SK-N-DZ (cell line): ENCODE measurements at places on chromosomes 6 and 20.

DNA sequence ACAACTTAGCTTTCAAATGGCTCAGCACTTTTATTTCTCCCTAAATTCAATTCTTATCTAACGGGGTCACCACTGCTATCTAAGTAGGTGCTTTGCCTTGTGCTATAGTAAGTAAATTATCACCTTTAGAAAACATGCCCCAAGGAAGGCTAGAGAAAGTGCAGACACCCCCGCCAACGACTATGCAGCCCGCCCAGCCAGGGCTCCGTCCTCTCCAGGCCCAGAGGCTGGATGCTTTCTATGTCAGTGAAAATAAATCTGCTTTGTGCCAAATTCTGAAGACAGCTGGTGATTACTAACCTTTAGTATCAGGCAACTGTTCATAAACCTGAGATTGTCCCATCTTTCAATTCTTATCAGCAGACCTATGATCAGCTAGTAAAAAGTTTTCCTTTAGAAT is 14.3 kb downstream of the KIAA0319 start:
- DNase-seq, result no peak

GRCh38 chr6:163389354-163389753 is 25.2 kb upstream of the QKI start:
- DNase-seq, result no peak

- DNase-seq, result no peak
Measured at GRCh38 chr20:47680804-47681529, 104.3 kb downstream of the SULF2 start.

- no peak for DNase-seq
Measured at GRCh38 chr6:101454106-101454676, 60.7 kb downstream of the GRIK2 start.

DNA sequence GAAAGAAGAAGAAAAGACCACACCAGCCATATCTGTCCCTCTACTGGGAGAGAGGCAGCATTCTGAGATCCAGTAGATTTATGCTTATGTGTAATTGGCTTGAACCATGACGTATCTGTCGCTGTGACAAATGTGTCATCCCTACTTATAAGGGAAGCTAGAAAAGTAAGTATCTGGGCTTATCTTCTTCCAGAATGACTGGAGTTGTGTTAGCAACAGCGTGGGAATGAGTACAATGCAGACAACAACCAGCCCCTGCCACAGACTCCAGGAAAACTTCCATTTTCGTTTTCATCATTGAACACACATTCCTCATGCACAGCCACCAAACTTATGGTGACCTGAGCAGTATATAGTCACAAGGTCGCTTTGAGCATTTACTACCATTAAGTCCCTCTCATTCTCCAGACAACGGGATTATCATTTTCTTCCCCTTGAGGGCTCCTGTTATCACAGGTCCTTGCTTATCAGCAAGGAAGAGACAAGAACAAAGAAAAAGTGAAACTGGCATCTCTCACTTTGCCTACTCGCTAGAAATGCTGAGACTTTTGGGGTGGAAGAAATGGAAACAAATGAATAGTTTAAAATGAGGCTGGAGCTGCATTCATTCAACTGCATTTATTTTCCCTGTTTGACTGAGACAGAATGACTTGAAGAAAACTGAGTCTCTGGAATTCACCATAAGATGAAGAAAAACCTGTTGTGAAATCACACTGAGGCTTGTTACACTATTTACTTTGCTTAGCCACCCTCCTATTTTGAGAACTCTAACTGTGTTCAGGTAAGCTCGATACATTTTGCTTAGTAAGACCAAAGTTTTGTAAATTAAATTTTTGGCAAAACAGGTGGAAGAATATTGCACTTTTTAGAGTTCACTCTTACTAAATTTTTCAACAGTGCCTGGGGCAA is 149.3 kb upstream of the FOXQ1 start:
- DNase-seq, result no peak

- no peak for DNase-seq
Measured at GRCh38 chr6:147438758-147439528, 69.5 kb upstream of the SAMD5 start.

DNA sequence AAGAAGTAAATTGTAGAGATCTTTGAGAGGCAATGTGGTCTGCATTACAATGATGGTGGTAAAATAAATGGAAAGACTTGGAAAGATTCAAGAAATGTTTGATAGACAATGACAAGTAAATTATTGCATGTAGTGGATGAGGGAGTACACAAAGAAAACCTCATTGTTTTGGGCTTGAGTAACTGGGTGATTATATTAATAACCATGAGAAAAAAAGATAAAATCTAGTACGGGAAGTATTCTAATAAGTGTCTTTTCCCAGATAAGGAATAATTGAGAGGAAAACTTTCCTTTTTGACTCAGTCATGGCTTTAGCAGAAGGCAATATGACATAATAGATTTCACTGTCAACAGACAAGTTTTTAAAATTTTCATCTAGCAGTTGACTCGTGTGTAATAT is 993.0 kb downstream of the EYS start:
- no peak for DNase-seq

DNA sequence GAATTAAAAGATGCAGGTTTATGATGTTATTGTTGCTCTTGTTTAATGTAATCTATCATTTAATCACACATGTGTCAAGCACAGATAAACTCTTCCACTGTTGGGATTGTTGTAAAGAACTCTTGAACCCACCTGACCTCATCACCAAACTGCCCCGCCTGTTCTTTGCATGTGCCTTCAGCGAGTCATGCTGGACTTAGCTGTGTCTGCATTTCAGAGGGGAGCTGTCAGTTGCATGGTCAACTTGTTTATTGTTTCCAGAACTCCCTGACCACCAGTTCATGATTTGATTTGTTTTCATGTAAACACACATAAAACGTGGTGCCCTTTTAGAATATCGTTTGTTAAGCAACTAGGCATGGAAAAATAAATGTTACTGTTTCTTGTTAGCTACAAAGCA is 93.6 kb downstream of the KHDC1L start:
- DNase-seq, result no peak

DNA sequence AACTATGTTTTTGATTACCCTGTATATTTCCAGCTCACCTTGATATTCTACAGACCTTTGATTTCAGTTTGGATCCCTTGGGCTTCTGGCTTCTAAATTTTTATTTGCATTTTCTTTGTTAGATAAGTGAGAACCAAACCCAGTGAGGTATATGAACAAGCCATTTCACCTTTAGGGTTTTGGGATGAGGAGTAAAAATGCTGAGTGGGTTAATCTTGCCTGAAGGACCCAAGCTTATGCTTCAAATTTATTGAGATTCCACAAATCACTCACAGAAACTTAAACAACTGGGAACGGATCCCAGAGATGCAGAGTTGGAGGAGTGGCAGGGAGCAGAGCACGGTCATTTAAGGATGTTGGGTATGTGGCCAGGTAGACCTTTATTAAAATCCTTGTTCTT is 263.3 kb upstream of the BMP2 start:
- no peak for DNase-seq

DNA sequence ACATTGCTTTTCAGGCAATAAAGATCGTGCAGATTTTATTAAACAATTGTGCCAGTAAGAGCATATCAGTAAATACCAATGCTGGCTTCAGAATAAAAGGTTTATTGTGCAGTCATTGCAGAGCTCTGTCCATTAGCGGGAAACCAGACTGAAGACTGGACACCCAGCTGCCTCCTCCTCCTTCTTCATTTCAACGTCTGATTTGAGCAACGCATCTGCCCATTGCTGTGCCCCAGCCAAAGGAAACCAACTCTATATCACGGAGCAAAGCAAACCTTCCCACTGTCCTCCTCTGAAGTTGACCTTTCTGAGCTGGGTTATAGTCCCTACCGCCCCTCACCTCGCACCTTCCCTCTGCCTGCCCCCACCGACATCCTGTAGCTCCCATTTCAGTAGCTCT is 80.8 kb downstream of the SLC22A23 start:
- DNase-seq, result no peak

DNA sequence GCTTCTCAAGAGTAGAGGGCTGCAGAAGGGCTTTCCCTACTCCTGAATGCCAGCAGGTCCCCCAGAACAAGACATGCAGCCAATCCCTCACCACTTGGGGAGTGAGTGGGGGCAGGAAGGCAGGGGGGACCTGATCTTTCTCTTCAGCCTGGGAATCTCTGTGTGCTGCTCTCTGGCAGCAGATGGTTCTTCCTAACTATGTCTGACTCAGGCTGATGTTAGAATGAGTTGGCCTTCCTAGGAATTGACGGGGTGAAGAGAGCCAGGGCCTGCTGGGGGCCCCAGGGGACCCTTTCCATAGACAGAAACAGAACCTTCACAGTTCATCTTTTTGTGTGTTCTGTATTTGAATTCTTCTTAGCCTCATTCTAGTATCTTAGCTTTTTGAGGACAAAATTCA is 29.0 kb upstream of the TCP11 start:
- no peak for DNase-seq
